ENCODE measurements at places on chromosomes 2 and 18.

- no peak for DNase-seq
Observed at GRCh38 chr2:233448220-233448559, 93.9 kb downstream of the DGKD start.

- no peak for DNase-seq
Observed at GRCh38 chr2:103734911-103735310, 973.1 kb downstream of the TMEM182 start.

GRCh38 chr2:190882411-190882766 is 1.8 kb downstream of the GLS start:
- DNase-seq, result no peak

DNA sequence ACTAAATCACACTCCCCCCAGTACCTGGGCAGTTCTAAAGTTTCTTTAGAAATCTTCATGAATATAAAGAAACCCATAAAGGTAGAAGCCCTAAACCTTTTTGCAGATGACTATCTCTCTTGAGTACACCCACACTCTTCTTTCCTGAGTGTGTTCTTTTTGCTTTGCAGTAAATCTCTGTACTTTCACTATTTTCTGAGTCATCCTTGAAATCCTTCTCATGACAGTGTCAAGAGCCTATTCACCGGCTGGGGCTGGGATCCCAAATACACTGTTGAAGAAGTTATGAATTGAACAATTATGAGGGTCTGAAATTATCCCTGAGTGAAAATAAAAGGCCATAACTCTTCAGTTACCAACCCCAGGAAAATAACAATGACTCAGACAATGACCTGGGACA is 133.9 kb upstream of the CCDC195 start:
- no peak for DNase-seq

GRCh38 chr18:36379435-36379984 is 82.0 kb downstream of the FHOD3 start:
- no peak for DNase-seq

GRCh38 chr2:234991793-234992192 is 40.0 kb downstream of the SH3BP4 start:
- no peak for DNase-seq

All from AG04449 (cell line).